Forelimb muscle (tissue), 1 donor: ENCODE measurements at places on chromosomes 5 and 9. TPM values are rescaled to one million over a fixed set of nuclear protein-coding genes. Genes with fewer than 3 reads are reported as not detected.

DNA sequence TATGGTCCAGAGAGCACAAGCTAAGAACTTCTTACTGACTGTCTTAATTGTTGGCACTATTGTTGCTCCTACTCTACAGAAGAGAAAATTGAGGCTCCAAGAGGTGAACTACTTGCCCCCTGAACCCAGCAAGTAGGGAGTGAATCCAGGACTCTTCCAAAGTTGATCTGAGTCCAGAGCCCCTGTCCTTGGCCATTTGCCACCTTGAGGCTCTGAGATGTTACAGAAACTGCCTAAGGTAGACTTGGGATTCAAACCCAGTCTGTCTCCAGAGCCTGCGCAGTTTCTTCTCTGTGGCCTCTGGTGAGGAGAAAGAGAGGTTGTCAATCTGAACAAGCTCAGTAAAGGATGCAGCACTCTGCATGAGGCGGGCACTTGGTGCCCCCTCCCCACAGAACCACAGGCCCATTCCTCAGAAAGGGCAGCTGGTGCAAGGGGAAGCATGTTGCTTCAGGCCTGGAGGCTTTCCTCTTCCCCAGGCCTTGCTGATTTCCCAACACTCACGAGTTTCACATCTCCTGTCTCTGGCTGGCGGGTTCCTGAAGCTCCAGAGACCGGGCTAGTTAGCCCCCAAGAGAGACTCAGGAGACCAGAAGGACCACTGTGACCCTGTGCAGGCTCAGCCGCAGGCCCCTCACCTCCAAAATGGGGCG lies 2.9 kb upstream of the LCP2 start:
- no peak for DNase-seq

DNA sequence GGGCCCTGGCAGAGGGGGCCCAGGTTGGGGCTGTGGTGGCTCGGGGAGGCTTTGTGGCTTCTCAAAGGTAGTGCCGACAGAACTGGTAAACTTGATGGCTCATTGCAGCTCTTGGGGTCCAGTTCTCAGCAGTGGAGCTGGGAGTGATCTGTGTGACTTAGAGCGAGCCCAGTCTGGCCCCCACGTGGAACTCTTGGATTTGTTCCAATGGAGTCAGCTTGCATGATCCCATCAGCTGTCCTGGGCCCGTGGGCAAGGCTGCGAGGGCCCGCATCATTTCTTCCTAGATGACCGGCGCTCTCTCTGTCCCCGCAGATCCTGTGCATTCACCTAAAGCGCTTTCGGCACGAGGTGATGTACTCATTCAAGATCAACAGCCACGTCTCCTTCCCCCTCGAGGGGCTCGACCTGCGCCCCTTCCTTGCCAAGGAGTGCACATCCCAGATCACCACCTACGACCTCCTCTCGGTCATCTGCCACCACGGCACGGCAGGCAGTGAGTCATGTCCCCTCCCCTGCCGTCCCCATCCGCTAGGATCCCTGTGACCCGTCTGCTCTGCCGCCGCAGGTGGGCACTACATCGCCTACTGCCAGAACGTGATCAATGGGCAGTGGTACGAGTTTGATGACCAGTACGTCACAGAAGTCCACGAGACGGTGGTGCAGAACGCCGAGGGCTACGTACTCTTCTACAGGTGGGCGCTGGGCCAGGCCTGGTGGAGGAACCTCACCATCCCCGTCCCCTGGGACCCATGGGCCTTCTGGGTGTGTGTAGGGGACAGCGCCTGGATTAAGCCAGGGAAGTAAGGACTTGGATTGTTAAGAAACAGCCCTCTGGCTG lies 39.2 kb downstream of the USP20 start:
- DNase-seq: no peak

GRCh38 chr5:465591-466403 lies 22.8 kb downstream of the EXOC3 start:
- no peak for DNase-seq

MZB1 gene
- 0.52 TPM for polyA plus RNA-seq

DNA sequence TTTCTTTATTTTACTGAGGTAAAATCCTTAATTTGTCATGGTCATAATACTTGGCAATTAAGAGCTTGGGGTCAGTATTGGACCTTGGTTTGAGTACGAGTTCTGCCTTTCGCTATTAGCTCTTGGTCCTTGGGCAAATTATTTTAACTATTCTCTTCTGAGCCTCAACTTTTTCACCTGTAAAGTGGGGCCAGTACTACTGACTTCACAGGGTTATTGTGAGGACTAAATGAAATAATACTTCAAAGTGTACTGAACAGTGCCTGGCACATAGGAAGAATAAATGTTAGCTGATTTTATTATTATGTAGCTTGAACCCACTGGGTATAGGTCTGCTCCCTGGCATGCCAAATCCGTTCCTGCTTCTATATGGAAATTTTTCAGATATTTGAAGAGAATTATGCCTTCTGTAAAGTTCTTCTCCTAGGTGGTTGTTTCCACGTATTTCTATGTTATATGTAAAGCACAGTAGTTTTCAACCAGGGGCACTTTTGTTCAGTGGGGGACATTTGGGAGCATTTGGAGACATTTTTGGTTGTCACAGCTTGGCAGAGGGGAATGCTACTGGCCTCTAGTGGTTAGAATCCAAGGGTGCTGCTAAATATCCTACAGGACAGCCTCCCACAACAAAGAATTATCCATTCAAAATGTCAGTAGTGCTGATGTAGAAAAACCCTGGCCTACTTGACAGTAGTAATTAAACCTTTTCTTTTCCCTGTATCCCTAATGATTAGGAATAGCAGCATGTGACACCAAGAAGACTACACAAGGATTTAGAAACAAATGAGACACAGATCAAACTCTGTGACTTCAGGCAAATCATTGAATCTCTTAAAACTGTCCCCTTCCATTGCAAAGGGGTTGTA lies 4.5 kb downstream of the RCL1 start:
- no peak for DNase-seq

DNA sequence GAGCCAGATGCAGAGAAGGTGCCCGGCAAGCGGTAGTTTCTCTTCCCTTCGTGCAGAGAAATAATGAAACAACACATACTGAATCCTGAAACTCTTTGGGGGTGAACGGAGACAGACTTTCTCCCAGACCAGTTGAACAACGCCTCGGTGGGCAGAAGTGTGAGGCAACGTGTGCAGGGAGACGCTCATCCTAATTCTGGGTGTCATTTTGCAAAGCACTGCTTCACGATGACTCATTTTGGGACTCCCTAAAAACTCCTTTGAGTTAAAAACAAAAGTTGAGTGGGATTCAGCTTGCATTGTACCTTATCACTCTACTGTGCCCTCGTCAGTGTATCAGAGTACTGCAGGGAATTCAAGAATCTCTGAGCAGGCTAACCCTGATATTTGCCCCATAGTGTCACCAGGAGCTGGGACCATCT lies 3.5 kb upstream of the NEK6 start:
- no peak for DNase-seq

NUDCD2 gene
- polyA plus RNA-seq: 35.4 TPM

DNA sequence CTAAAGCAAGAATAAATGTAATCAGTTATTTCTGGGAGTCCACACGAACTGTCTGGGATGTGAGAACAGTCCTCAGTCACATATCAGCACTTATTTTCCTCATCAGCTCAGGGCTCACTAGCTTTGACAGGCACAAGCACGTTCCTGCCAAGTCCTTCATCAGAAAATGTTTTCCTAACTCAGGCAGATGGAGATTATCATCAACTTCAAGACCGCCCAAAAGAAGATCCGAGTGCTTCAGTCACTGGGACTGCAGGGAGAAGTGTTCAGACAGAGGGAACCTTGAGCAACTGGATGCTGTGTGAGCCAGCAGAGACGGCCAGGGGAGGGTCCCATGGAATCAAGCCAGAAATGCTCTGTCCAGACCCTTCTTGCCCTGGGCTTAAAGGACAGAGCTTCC lies 189.4 kb downstream of the NXNL2 start:
- no peak for DNase-seq

GABRA1 gene
- not detected for polyA plus RNA-seq

DNA sequence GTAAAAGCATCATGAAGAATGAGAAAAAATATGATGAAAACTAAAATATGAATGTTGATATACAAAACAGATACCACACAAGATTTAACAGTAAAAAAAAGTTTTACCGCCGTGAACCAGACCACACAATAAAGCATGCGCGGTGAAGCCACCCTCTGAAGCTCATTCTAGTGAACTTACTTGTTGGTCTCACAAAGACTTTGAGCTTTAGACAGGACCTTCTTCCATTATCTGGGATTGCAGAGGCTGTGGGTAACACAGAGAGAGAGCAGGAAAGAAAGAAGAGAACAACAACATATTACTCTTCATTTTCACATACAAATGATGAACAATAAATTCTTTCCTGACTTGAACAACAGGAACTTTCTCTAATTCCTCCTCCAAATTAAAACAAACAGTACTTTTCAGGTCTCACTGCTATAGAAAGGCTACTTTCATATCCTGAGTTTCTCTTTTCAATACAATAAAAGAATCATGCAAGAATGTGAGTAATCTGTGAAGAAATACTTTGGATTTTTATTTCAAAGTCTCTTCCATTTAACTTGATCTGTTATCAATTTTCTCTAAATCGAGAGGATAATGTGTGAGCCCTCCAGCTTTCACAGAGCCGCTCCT lies 283.1 kb downstream of the EFNA5 start:
- DNase-seq: no peak

DNA sequence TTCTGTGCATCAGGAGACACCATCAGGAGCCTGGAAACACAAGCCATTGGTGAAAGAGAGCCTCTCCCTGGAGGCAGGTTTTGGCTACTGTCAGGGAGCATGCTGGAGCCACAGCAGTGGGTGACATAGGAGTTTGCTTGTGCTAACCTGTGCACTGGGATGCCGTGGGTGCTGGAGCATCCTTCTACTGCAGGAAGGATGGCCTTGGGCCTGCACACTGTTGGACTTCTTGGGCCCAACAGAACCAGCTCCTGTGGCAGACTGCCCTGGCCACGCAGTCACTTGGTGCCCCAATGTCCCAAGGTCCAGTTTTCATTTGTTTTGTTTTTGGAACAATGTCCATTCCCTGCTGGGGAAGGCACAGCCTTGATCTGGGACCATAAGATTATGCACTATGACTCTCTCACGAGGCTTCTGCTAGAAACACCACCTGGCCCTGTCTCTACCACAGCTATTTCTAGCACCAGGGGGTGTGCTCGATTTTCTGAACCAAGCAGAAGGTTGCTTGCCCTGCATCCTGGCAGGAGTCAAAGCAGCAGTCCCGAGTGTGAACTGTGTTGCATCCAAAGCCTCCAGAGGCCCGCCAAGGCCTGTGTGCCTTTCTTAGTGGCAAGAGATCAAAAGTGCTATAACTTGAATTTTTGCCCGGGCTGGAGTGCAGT lies 5.5 kb upstream of the LTC4S start:
- DNase-seq: no peak

DNA sequence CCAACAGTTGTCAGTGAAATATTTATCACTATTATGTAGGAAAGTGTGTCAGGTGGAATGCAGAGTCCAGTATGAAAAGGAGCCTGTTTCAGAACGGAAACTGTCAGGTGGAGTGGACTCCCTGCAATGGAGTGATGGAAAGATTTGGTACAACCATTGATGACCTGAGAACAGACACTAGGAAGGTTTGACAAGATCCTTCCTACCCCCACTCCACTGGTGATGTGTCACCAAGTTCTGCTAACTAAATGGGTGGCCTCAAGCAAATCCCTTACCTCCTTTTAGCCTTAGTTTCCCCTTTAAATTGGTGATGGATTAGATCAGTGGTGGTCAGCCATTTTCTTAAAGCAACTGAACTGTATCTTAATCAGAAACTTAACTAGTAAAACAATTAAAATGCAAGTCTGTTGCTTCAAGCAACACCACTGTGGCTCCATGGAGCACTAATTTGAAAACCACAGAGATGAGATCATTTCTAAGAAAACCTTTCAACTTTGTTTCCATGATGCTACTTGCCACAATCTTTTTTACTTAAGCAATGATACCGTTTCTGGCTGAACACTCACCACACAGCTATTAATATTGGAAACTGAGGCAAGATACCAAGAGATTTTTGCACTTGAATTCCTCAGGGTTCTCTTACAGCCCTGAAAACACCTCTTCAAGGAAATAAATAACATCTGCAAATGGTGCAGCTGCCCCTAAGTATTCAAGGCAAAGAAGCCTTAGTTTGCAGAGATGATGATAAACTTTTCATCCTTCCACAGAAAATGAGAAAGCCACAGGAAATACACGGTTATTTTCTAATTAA lies 140.6 kb downstream of the ERCC6L2 start:
- no peak for DNase-seq

- DNase-seq: no peak
Measured at GRCh38 chr9:111272581-111272980, 57.4 kb downstream of the OR2K2 start.

LTC4S gene
- 2.0 TPM for polyA plus RNA-seq

- no peak for DNase-seq
Measured at GRCh38 chr5:103693517-103693916, 130.9 kb upstream of the NUDT12 start.

TMEM141 gene
- polyA plus RNA-seq: 34.8 TPM

DNA sequence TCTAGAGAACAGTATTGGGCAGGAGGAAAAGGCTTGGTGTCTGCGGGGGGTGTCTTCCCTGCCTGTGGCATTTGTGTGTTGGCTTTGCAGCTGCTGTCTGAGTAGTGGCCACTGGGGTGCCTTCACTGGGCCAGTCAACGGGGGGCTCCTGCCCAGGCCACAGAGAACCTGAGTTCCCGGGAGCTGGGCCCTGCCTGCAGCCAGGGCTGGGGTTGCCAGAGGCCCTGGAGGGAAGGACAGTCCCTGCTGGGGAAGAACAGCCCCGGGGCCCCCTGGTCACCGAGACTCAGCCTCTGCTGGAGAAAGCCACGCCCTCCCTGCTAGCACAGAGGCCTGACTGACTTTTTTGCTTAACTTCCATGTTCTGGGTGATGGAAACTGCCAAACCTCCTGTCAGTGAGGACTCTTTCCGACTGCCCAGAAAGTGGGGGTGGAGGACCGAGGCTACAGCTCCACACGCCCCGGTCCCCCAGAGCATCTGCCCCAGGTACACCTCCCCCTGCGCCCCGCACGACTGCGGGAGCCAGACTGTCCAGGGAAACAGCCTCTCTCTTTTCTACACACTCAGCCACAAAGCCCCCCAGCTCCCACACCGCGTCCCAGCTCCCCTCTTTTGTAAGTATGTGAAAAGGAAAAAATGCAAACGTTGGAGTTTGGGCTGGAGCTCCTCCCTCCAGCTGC lies 133.4 kb downstream of the DAB2IP start:
- DNase-seq: no peak

MYORG gene
- polyA plus RNA-seq: 16.3 TPM

GRCh38 chr9:137482094-137482781 lies 23.1 kb upstream of the NSMF start:
- DNase-seq: no peak

LARP1 gene
- polyA plus RNA-seq: 89.5 TPM
